ENCODE measurements at places on chromosomes 2 and 18.
A peak's percentile ranks its signal among the peaks of the same experiment; 100 is the strongest.

GRCh38 chr2:172342078-172342477 lies 85.3 kb upstream of the ITGA6 start:
- no peak for DNase-seq

DNA sequence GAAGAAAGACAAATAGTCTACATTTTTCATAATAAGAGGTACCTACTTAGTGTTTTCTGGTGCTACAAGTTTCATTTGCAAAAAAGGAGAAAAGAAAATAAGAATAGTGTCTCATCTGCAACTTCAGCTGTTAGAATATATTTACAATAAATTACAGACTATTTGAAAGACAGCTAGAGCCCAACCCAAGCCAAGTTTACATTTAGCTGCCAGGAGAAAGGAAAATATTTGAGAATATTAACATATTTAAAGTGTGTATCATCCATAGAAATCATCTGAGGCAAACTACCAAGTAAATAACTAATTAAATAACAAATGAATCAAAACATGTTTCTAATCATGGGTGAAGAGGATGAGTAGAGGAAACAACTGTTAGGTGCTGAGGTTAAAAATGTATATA lies 209.2 kb upstream of the ZSWIM2 start:
- no peak for DNase-seq

DNA sequence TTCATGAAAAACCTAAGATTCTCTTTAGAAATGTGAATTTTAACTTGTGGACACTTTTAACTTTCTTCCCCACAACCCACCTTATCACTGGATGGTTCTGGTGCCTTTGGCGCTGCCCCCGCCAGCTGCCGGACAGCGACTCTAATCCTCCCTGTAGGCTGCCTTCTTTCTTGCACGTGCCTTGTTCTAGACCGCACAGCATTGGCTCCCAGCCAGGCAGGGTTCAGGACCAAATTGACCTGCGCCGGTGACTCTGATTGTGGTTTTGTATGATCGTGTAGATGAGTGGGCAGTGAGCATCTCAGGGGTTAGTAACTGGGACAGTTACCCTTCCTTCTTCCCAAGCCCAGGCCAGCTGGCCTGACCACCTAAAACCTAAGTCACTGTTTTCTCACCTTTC lies 106.8 kb downstream of the ASAP2 start:
- DNase-seq, result no peak

GRCh38 chr2:134201533-134201932 lies 52.3 kb upstream of the MGAT5 start:
- DNase-seq, result no peak

DNA sequence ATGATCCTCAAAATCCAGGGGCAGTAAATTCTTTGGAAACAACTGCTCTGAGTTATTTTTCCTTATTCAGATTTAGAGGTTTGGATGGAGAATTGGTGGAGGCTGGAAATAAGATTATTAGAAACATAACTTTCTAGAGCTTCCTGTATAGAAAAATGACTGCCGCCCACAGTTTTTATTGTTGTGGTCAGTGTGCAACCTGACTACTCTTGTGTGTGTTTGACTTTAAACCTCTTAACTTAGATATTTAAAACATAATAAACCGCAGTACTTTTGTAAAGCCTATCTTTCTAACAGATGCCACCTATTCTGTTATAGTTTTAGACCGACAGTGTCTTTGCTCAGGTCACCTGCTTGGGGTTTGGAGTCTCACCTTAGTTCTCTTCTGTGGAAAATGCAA lies 115.4 kb upstream of the BCL2L11 start:
- no peak for DNase-seq

DNA sequence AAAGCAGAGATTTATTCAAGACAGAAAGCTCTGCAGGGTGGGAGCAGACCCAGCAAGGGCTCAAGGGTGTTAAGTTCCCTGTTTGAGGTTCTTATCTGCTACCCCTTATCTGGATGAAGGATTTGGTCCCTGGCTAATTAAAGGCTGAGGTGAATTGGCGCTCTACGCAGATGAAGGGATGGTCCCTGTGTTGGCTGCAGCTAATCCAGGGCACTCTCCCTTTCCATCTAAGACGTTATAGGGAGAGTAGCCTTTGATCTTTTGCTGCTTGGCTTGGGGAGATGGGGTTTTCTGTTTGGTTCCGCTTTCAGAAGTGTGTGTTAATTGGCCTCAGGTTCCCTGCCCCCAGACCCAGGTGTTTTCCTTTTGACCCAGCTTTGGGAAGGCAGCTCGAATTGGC lies 17.0 kb downstream of the FAM228A start:
- no peak for DNase-seq

- no peak for DNase-seq
Measured at GRCh38 chr2:213288913-213289700, 4.8 kb downstream of the SPAG16 start.

DNA sequence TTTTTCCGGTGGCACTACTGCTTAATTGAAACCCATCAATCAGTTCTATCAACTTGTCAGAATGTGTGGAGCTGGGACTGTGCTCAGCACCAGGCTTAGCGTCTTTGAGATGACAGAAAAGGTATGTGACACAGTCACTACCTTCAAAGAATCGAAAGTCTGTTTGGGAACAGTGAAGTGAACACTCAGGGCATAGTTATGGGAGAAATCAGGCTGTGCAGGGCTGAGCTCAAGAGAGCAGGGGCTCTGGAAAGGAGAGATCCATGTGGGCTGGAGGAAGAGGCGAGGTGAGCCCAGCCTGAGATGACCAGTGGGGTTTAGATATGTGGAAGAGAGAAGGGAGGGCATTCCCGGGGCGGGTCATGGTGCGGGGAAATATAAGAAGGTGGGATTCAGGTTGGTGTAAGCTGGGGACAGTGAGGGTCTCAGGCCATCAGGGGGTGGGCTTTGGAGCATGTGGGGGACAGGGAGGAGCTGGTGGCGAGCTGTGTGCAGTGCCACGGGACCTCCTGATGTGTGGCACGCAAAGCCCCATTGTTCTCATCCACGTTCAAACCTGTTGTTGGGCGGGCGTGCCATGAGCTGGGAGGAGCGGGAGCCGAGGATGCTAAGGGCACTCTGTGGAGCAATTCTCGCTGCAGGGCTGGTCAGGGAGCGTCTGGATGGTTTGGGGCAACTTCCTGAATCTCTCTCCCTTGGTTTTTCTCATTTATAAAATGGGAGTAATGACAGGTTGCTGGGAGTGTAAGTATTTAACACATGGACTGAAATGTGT lies 72.5 kb downstream of the VAPA start:
- no peak for DNase-seq

DNA sequence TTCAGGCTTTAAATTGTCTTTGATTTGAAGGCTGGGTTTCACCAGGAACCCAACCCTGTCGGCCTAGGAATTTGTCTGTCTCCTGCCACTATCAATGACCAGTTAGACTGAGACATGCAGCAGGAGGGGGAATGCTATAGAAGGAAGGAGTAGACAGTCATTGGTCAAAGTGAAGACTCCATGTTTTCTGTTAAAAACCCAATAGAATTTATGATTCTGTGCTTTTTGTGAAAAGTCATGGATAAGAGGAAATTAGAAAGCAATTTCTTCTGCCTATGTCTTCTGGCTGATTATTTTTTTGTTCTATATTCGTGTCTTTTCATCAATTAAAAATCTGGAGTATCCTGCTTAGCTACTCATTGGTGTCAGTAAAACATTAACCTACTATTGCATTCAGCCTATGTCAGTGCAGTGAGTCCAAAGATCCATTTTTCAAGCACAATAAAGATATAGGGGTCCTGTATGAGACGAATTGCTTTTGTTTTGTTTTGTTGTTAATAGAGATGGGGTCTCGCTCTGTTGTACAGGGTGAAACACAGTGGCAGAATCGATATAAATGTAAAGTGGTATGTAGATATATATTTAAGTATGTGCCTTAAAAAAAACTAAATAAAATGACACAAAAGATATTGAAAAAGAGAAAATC lies 7.9 kb upstream of the KYNU start:
- DNase-seq, result no peak

GRCh38 chr2:11422491-11422865 lies 43.5 kb downstream of the E2F6 start:
- no peak for DNase-seq

- DNase-seq, result peak; percentile 30
Measured at GRCh38 chr2:233976690-233977294, 59.6 kb downstream of the TRPM8 start.

GRCh38 chr18:11176481-11176881 lies 27.1 kb upstream of the PIEZO2 start:
- no peak for DNase-seq

GRCh38 chr2:39492095-39492590 lies 55.1 kb upstream of the MAP4K3 start:
- peak; percentile 91 for DNase-seq

DNA sequence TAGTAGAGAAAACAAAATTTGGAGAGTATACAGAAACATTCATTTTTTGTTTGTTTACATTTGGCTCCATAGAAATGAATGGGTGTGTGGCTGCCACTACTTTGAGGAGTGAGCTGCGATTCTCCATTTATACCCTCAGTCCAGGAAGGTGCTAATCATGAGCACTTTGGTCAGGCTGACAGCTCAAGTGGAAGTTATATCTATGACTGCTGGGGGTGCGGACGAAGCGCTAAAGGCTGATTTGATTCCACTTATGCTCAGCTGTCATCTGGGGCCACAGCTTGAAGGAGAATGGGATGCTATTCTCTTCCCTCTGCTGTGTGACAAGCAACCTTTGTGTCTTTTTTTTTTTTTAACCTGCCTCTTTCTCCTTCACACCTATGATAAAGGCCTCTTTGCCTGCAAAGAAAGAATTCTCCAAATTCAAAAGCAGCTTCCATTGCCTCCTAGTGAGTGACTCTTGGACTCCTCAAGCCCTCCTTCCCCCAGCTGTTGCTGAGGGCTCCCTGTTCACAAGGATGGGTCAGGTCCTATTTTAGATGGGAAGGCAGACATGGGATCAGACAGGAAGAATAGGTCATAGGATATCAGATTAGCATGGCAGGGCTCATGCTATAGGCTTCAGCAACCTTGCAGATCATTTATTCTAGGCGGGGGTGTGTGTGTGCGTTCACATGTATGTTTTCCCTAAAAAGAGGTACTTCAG lies 201.6 kb downstream of the SETBP1 start:
- DNase-seq, result no peak

DNA sequence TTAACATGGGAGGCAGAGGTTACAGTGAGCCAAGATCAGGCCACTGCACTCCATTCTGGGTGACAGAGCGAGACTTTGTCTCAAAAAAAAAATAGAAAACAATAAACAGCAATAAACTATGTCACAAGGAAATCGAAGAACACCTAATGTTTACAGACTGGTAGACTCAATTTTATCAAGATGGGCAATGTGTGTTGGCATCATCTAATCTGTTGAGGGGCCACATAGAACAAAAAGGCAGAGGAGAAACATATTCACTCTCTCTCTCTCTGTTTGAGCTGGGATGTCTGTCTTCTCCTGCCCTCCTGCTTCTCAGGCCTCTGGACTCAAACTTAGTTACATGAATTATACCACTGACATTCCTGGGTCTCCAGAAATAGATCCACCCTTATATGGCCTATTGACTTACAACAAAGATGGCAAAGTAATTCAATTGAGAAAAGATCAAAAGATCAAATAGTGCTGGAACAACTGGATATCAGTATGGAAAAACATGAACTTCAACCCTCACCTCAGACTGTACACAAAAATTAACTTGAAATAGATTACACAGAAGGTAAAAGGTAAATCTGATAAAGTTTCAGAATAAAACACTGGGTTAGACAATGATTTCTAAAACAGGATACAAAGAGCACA lies 703.8 kb upstream of the CRIM1 start:
- no peak for DNase-seq

GRCh38 chr2:156157670-156158069 lies 174.9 kb downstream of the NR4A2 start:
- no peak for DNase-seq

DNA sequence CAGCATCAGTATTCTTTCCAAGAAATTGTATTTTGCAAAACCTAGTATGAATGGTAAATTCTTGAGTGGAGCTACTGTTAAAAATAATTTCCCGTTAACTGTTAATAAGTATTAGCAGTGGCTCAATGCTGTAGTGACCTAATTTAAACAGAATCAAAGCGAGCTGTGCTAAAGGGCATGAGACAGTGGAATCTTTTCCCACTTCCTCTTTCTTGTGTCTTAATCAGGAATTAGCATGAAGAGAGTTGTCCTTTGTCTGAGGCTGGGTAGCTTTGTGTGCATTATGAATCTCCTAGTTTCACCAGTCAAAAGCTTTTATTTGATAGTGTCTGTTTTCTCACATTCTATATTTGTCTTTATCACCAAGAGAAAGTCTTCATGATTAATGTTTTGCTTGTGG lies 298.8 kb upstream of the GCFC2 start:
- DNase-seq, result no peak
